GM10248 (cell line): ENCODE measurements at places on chromosomes 16 and 17.

DNA sequence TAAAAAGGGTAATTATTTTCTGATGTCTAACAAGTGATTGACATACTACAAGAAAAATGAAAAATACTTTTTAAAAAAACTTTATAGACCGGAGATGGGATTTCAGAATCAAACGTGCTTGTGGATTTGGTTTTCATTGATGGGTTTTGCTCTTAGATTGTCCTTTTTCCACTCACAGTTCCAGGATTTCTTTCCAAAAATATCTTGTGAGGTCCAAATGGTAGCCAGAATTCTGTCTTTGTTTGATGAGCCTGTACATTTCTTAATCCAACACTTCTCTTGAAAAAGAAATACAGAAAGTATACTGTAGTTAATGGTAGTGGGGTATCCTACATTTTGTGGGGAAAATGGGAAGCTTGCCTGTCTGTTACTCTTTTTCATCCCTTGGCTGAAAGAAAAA is 329.3 kb downstream of the KCNJ2 start:
- DNase-seq, result no peak

- DNase-seq, result no peak
Observed at GRCh38 chr16:24921229-24921628, 75.5 kb downstream of the SLC5A11 start.

DNA sequence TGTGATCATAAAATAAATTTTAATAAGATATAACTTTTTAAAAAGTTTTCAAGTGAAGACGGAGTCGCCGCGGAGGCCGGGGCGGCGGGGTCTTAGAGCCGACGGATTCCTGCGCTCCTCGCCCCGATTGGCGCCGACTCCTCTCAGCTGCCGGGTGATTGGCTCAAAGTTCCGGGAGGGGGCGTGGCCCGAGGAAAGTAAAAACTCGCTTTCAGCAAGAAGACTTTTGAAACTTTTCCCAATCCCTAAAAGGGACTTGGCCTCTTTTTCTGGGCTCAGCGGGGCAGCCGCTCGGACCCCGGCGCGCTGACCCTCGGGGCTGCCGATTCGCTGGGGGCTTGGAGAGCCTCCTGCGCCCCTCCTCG is at the start of gene FOXC2:
Gene FOXC2, plus strand, starts transcription at position 229 of the 365 bp plus-strand sequence. CDS start 507 bp downstream, outside the sequence.
- DNase-seq, result no peak

- no peak for DNase-seq
Observed at GRCh38 chr17:9228408-9229159, 207.3 kb downstream of the NTN1 start.

DNA sequence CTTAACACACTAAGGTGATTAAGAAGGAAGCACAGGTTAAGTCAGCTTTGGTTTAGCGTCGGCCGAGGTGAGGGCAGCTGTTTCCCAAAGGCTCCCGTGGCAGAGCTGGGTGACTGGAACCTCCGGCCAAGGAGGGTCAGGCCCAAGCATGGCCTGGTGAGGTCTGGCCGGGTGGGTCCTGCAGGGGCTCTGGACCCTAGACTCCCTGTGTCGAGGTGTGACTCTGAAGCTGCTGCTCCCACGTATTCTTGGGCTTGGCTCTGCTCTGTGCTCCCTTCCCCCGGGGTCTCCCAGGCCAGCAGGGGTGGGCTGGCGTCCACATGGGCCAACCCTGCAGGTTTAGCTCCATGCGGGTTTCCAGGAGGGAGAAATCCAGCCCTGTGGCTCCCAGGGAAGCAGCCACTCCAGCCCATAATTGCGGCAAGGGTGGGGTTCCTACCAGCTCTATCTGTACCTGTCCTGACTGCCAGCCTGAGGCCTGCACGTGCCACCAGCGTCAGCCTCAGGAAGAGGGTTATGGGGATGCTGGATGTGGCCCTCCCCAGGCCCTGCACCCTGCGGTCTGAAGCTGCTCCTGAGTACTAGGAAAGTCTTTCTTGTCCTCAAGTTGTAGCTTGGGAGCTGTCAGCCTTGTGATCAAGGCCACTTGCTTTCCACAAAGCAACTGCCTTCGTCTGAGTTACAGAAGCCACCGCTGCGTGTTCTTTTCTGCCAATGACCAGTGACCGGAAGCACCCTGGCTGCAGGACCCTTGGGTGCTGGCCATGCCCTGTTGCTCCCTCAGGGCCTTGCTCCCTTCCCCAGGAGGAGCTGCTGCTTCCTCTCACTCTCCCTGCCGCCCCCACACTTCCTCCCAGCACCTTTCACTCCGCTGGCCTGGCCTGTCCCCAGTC is 4.8 kb downstream of the CDK5R1 start:
- DNase-seq, result peak; percentile 68

- no peak for DNase-seq
Observed at GRCh38 chr17:10229181-10229580, 30.8 kb upstream of the GAS7 start.

DNA sequence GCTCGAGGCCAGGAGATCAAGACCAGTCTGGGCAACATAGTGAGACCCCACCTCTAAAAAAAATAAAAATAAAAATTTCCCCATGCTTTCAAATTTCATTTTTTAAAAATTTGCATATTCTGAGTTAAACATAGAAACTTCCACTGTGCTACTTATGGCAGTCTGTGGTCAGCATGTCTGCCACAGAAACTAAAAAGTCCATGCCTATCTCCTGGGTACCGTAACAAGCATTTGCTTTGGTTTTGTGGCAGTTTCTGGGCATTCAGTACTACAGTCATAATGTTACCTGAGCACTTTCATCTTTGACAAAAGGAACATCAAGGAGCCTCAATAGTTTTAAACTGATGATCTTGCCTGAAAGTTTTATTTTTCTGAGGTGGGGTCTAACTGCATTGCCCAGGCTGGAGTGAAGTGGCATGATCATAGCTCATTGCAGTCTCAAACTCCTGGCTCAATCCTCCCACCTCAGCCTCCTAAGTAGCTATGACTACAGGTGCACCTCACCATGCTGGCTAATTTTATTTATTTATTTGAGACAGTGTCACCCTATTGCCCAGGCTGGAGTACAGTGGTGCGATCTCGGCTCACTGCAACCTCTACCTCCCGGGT is 13.2 kb upstream of the ITGA2B start:
- no peak for DNase-seq

- DNase-seq, result no peak
Observed at GRCh38 chr17:71257096-71257495, 863.7 kb upstream of the SOX9 start.
